HL-60 (cell line): ENCODE measurements at places on chromosomes 5 and 9.

DNA sequence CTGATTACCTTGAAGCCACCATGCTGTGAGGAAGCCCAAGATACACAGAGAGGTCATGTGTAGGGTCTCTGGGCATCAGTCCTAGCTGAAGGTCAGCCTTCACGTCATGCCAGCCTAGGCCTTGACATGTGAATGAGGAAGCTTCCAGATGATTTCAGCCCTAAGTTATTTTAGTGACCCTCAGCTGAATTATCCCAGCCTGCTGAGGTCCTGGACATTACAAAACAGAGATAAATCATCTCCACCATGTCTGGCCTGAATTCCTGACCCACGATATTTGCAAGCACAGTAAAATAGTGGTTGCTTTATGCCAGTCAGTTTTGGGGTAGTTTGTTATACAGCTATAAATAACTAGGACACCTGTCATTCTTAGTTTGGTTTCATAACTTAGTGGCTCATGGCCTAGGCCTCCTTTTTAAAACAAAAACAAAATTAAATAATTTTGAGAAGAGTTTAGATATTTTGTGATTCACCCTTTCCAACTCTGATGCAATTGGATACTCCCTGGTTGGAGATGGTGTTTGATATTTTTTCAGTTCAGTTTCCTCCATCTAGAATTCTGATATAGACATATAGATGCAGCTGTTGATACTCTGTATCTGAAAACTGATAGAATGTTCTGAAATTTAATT is 571.3 kb upstream of the CLINT1 start:
- DNase-seq = no peak

DNA sequence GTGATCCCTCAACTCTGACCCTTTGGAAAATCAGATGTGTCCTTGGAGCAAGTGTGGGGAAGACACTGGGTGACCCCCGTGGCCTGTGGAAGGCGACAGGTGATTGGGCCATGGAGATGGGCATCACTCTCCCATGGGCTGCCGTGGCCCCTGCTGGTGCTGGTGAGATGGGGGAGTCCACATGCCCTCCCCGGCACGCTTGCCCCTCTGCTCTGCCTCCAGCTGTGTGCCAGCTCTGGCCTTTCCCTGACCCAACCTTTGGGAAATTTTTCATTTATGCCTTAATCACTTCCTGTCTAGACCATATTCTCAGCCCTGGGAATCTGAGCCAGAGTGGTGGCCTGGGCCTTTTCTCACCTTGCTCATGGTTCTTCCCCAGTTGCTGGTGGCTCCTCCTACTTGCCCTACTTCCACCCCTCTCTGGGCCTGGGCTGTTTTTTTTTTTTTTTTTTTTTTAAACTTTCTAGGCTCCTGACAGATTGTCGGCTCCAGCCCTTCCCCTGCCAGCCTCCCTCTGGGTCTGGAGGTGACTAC is 56.6 kb downstream of the RGS3 start:
- DNase-seq = no peak

GRCh38 chr5:157651623-157652376 is 438 bp downstream of the SOX30 start:
- DNase-seq = peak; percentile 45

- DNase-seq = no peak
Observed at GRCh38 chr5:181166812-181167733, 19.7 kb downstream of the OR2V2 start.

DNA sequence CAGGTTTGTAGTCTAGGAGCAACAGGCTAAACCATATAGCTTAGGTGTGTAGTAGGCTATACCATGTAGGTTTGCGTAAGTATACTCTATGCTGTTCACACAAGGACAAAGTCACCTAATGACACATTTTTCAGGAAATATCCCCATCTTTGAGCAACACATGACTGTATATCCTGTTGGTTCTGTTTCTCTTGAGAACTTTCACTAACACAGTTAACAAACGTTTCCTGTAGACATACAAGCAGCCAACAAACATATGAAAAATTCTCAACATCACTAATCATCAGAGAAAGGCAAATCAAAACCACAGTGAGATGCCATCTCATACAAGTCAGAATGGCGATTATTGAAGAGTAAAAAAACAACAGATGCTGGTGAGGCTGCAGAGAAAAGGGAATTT is 68.2 kb downstream of the NR2F1-AS1 start:
- no peak for DNase-seq

DNA sequence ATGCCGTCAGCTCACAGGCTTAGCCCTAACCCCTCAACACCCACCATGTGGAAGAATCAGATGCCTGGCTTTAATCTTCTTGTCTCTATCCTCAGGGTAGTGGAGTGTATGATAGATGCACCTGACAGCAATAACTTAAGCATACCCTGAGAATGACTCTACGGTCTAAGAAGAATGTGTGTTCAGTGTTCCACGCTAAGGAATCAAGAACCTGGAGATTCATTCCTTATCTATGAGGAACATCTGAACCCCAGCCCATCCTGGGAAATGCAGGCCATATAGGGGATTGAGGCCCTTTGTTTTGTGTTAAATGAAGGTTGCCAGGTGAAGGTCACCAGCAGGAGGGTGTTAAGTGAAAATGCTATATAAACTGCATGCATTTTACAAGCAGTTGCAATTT is 63.0 kb downstream of the KLHL3 start:
- DNase-seq = no peak
